ENCODE measurements at places on chromosomes 1 and 21.
A peak's percentile ranks its signal among the peaks of the same experiment; 100 is the strongest.

DNA sequence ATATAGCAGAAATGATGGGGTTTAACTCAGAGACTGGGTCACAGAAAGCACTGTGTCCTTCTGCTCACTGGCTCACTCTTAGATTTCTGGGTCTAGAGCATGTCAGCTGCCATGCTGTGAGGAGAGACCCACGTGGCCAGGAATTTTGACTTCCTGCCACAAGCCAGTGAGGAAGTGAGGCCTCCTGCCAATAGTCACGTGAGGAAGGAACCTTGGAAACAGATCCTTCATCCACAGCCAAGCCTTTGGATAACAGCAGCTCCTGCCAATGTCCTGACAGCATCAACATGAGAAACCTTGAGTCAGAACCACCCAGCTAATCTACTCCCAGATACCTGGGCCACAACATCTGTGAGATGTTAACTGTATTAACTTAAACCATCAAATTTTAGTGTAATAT lies 114.5 kb upstream of the PLPPR5 start:
- DNase-seq: no peak

- DNase-seq: no peak
These were observed 64.0 kb downstream of the ZBTB17 start for GRCh38 chr1:15911927-15912326.

- DNase-seq: peak; percentile 89
These were observed 9.5 kb downstream of the ATP6V1G3 start for GRCh38 chr1:198530953-198531352.

- no peak for DNase-seq
These were observed 15.7 kb upstream of the HAX1 start for GRCh38 chr1:154256686-154257085.

DNA sequence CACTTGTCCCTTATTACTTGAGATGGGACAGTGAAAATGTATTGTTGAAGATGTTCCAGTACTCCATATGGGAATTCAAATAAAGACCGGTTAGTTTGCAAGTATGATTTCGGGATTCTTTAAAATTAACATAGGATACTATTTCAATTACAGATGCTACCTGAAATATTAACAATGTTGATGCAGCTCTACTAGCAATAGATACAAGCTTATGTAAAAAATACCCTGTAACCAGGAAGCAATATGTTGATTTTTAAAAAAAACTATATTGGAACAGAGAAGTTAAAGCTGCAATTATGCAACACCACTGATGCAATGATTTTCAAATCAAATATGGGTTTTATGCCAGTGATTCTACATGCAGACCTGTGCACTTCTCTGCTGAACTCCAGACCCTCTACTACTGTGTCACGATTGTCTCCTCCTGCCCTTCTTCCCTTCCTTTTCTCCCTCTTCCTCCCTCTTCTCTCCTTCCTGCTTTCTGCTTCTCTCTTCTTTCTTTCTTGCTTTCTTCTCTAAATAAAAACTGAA lies 179.2 kb downstream of the ATP6V1G3 start:
- no peak for DNase-seq

GRCh38 chr1:5967351-5968160 lies 24.7 kb downstream of the NPHP4 start:
- no peak for DNase-seq

All from NCI-H1694 treated with DMSO at 0.1 percent for 48 hours (cell line).